ENCODE measurements at places on chromosomes 16 and 17. TPM values are rescaled to one million over a fixed set of nuclear protein-coding genes. Genes with fewer than 3 reads are reported as not detected.

Gene SEPTIN1
- total RNA-seq: 1.7 TPM

Gene MILR1
- not detected for total RNA-seq

Gene GRN
- 304 TPM for total RNA-seq

Gene C16orf46
- total RNA-seq: 1.2 TPM

Gene MYL4
- total RNA-seq: 0.49 TPM

Gene MPV17L
- total RNA-seq: 10.4 TPM

Gene SPATA32
- total RNA-seq: 0.26 TPM

Gene TNFSF12
- 12.6 TPM for total RNA-seq

Gene FBXL16
- total RNA-seq: 28.0 TPM

DNA sequence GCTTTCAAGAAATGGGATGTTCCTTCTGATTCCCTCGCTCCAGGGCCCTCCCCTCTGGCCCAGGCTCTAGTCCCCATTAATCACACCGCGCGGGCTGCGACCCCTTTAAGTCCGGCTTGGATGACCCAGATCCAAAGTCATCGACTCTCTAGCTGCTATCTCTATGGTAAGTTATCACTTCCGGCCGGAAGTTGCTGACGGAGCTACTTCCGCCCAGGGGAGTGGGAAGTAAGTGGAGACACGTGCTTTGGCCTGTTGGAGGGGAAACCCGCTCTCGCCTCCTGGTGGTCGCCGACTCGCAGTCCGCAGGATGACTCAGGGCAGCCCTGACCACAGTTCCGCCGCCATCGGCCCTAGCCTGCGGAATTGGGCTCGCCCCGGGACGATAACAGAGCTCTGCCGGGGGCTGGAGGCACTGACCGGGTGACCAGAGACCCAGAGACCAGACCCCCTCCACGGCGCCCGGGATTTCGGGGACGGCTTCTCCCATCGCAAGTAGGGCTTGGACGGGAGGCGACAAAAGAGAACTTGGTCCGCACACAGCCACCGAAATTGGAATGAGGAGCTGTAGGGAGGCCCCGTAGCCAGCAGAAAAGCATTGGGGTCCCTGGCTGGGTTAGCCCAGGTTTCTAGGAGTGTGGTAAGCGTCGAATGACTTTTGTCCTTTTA, 52.2 kb upstream of the SEC14L1 start:
- peak overlapping the region; percentile 97 for H3K27ac ChIP-seq
- H3K4me3 ChIP-seq: peak overlapping the region; percentile 86
- peaks cover 16% of the 10 kb centered on the region for H3K36me3 ChIP-seq

DNA sequence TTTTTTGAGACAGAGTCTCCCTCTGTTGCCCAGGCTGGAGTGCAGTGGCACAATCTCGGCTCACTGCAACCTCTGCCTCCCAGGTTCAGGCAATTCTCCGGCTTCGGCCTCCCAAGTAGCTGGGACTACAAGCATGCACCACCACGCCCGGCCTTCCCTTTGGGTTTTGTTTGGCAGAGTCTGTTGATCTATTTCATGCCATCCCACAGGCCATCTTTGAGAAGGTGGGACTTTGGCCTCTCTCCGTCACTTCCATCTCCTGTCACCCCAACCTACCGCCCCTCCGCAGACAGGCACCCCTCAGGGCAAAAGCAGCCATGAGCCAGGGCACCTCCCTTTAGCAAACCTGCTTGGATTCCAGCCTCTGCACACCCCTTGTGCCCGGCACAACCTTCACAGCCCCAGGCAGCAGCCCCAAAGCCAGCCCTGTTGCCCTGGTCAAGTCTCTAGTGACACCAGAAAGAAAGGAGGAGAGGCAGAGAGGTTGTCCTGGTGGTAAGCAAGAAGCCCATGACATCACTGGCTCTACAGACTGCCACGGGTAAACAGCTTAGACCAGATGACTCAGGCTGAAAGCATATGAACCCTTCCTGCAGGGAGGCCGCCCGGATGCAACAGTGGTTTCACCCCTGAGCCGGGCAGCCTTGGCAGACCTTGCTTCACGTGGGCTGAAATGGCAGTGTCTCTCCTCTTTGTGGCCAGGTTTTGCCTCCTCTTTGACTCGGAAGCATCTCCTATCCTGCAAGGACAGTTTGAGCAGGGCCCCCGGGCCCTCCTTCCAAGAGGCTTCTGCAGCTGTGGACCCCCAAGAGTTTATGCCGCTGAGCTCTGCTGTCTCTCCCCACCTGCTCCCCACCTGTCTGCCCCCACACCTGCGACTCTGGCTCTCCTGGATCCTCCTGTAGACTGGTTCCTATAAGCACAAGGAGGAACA, 8.1 kb upstream of the TIMP2 start:
- no peak overlapping the region for H3K4me3 ChIP-seq
- peak; percentile 46 for DNase-seq
- H3K27me3 ChIP-seq: no peaks in the 10 kb centered on the region

- H3K4me1 ChIP-seq: no peaks in the 10 kb centered on the region
- no peaks in the 10 kb centered on the region for H3K27me3 ChIP-seq
- H3K4me3 ChIP-seq: no peak overlapping the region
- DNase-seq: no peak
- no peaks in the 10 kb centered on the region for H3K36me3 ChIP-seq
- H3K27ac ChIP-seq: no peak overlapping the region
Observed at GRCh38 chr17:43940630-43941029, 1.6 kb downstream of the PPY start.

GRCh38 chr17:46106966-46107644, 86.1 kb downstream of the KANSL1 start:
- no peaks in the 10 kb centered on the region for H3K4me1 ChIP-seq
- no peak for DNase-seq
- H3K27me3 ChIP-seq: no peaks in the 10 kb centered on the region
- H3K4me3 ChIP-seq: no peak overlapping the region
- no peaks in the 10 kb centered on the region for H3K36me3 ChIP-seq
- H3K27ac ChIP-seq: no peak overlapping the region

DNA sequence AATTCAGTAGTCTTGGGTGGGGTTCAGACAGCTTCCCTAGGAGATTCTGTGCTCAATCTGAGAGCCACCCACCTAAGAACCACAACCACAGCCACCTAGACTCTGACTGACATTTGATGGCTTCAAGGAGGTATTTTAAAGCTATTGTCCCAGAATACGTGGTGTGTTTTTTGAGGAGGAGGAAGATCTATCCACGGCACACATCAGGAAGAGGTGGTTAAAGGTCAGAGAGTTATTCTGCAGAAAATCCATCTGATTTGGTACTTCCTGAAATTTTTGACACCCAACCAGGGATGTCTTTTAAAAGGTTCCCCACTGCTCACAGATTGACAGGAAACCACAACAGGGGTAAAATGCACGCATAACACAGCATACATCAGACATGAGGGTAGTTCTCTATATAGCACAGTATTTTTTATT, 25.1 kb downstream of the SMARCE1 start:
- H3K4me3 ChIP-seq: no peak overlapping the region
- H3K4me1 ChIP-seq: no peaks in the 10 kb centered on the region
- H3K36me3 ChIP-seq: no peaks in the 10 kb centered on the region
- no peak for DNase-seq
- H3K27me3 ChIP-seq: peaks cover 13% of the 10 kb centered on the region
- no peak overlapping the region for H3K27ac ChIP-seq

DNA sequence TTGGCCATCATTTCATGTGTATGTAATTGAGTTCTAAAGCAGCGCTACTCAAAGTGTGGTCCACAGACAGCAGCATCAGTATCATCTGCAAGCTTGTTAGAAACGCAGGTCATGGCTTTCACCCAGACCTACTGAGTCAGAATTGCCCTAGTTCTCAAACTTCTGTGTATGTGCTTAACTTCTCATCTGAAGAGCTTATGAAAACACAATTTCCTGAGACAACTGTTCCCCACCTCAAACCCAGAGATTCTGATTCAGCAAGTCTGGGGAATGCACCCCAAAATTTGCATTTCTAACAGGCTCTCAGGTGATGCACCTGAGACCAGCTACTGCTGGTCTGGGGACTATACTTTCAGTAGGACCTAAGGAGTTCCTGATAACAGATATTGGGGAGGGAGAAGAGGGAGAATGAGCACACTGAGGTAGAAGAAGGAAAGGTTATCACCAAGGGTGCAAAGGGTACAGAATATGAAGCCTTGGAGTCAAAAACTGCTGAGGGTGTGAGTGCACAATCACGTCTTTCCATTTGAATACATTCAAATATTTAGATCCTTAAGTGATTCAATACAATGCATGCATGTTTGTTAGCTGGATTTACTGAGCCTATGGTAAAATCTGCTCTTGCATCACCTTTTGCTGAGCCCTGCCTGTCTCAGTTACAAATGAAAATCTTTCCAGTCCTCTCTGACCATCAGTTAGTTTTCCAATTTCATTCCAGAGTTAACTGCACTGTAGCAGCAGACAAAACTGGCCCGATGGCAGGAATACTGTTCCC, 29.2 kb upstream of the SKAP1 start:
- H3K36me3 ChIP-seq: no peaks in the 10 kb centered on the region
- no peak overlapping the region for H3K4me3 ChIP-seq
- H3K27me3 ChIP-seq: no peaks in the 10 kb centered on the region
- H3K27ac ChIP-seq: no peak overlapping the region

- H3K4me1 ChIP-seq: no peaks in the 10 kb centered on the region
- H3K27me3 ChIP-seq: peaks cover 2% of the 10 kb centered on the region
- no peak overlapping the region for H3K4me3 ChIP-seq
- DNase-seq: no peak
- no peaks in the 10 kb centered on the region for H3K36me3 ChIP-seq
Observed at GRCh38 chr17:74276541-74277009, 2.5 kb downstream of the DNAI2 start.

GRCh38 chr17:49180303-49180702, 30.1 kb downstream of the GNGT2 start:
- no peaks in the 10 kb centered on the region for H3K36me3 ChIP-seq
- H3K4me3 ChIP-seq: no peak overlapping the region

GRCh38 chr17:44384823-44385286, 4.6 kb downstream of the ITGA2B start:
- no peak overlapping the region for H3K27ac ChIP-seq
- H3K36me3 ChIP-seq: no peaks in the 10 kb centered on the region
- no peak for DNase-seq
- peaks cover 2% of the 10 kb centered on the region for H3K4me1 ChIP-seq

GRCh38 chr17:82202981-82203380, 9.7 kb downstream of the CCDC57 start:
- no peak for DNase-seq
- H3K27me3 ChIP-seq: no peaks in the 10 kb centered on the region
- no peak overlapping the region for H3K4me3 ChIP-seq
- H3K27ac ChIP-seq: peak overlapping the region; percentile 95
- H3K36me3 ChIP-seq: no peaks in the 10 kb centered on the region

DNA sequence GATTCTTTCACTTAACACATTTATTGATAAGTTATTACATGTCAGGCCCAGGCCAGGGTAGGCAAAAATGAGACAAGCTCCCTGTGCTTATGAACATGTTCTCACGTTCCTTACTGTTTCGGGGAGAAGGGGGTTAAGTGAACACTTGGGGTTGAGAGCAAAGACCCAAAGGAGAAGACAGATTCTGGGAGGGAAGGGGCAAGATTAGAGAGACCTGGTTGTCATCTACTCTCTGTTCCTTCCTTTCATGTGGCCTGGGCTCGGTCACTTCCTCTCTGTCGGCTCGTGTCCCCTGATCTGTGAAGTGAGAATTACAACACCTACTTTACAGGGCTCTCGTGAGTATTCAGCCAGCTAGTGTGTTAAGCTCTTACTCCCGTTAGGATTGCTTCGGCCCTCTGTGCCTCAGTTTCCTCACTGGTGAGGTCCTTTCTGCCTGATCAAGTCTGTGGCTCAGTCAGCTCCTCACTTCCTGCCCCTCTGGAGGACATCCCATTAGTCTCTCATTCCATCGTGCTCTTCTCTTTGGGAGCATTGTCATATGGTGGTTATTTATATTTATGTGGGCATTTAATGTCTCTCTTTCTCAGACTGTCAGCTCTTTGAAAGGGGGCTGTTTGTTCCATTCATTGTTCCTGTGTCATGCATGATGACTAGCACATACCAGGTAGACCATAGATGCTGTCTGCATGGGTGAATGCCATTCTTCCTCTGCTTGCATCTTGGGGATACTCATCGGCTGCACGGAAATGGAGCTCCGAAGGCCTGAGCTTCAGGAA, 38.9 kb downstream of the PLCG2 start:
- H3K27me3 ChIP-seq: no peaks in the 10 kb centered on the region
- DNase-seq: no peak

GRCh38 chr17:63082952-63083351, 116.9 kb downstream of the TANC2 start:
- H3K27me3 ChIP-seq: no peaks in the 10 kb centered on the region
- H3K4me1 ChIP-seq: peaks cover 5% of the 10 kb centered on the region
- no peak overlapping the region for H3K4me3 ChIP-seq
- peak overlapping the region; percentile 44 for H3K27ac ChIP-seq

DNA sequence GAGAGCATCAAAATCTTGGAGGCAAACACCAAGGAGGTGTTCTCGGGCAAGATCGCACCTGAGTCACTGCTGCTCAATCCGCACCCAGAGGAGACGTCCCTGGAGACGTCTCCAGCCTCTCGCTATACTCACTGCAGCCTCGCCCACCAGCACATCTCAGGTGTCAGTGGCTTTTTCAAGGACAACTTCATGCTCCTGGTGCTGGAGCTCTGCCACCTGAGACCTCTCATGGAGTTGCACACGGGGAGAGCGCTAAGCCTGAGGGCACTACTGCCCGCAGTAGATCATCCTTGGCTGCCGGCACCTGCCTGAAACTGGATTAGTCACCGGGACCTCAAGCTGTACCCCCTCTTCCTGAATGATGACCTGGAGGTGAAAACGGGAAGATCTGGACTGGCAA, 2.6 kb upstream of the MBTPS1 start:
- H3K4me3 ChIP-seq: no peak overlapping the region
- no peak overlapping the region for H3K27ac ChIP-seq
- no peaks in the 10 kb centered on the region for H3K4me1 ChIP-seq
- no peaks in the 10 kb centered on the region for H3K27me3 ChIP-seq

- no peak for DNase-seq
- H3K27ac ChIP-seq: no peak overlapping the region
- H3K27me3 ChIP-seq: no peaks in the 10 kb centered on the region
- H3K36me3 ChIP-seq: no peaks in the 10 kb centered on the region
Observed at GRCh38 chr17:4807605-4808377, 839 bp downstream of the PLD2 start.

- peaks cover 3% of the 10 kb centered on the region for H3K4me1 ChIP-seq
- no peak overlapping the region for H3K27ac ChIP-seq
- H3K4me3 ChIP-seq: peak overlapping the region; percentile 66
- H3K27me3 ChIP-seq: peaks cover 18% of the 10 kb centered on the region
- no peaks in the 10 kb centered on the region for H3K36me3 ChIP-seq
- DNase-seq: no peak
Observed at GRCh38 chr17:77887464-77888241, 70.8 kb upstream of the TNRC6C start.

- no peaks in the 10 kb centered on the region for H3K4me1 ChIP-seq
- no peak for DNase-seq
- H3K27me3 ChIP-seq: no peaks in the 10 kb centered on the region
- H3K36me3 ChIP-seq: no peaks in the 10 kb centered on the region
Observed at GRCh38 chr17:44314524-44314868, 6.1 kb downstream of the RUNDC3A start.

- H3K27ac ChIP-seq: no peak overlapping the region
- no peak overlapping the region for H3K4me3 ChIP-seq
- no peaks in the 10 kb centered on the region for H3K27me3 ChIP-seq
- DNase-seq: no peak
Observed at GRCh38 chr16:57570301-57571070, 28.0 kb downstream of the ADGRG5 start.

GRCh38 chr17:75695830-75696271, 25.4 kb upstream of the ITGB4 start:
- peaks cover 11% of the 10 kb centered on the region for H3K36me3 ChIP-seq
- H3K4me3 ChIP-seq: no peak overlapping the region
- peaks cover 98% of the 10 kb centered on the region for H3K4me1 ChIP-seq
- H3K27ac ChIP-seq: peak overlapping the region; percentile 81
- no peaks in the 10 kb centered on the region for H3K27me3 ChIP-seq
- no peak for DNase-seq

- H3K4me3 ChIP-seq: peak overlapping the region; percentile 44
- DNase-seq: no peak
- H3K4me1 ChIP-seq: peaks cover 1% of the 10 kb centered on the region
- H3K27ac ChIP-seq: no peak overlapping the region
- H3K27me3 ChIP-seq: no peaks in the 10 kb centered on the region
Observed at GRCh38 chr17:2025622-2026309, 632 bp upstream of the RTN4RL1 start.
